Ascending aorta (tissue), 2 donors: ENCODE measurements at places on chromosomes 5 and 9.
A peak's percentile ranks its signal among the peaks of the same experiment; 100 is the strongest.

DNA sequence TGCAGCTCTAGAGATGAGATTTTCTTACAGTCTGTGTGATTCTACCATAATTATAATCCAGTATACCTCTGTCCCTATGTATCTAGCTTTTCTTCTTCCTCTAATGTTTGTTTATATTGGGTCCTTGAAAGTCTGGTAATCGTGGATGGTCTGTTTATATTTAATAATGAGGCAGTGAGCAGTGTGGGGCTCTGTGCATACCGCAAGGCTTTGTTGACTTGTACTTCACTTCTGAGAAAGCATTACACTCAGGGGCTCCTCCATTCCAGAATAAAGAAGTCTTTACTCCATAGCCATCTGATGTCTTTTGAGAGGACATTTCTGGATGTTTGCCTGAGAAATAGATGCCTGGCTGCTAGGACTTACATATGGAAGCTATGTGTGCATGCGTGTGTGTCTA lies 4.5 kb upstream of the MPDZ start:
- DNase-seq = no peak

GRCh38 chr5:135395451-135395850 lies 3.6 kb downstream of the MACROH2A1 start:
- no peak for DNase-seq

- no peak for DNase-seq
Measured at GRCh38 chr5:149633476-149634350, 52.4 kb downstream of the ARHGEF37 start.

GRCh38 chr9:128118472-128118857 lies 9.1 kb downstream of the PTGES2 start:
- DNase-seq = no peak

DNA sequence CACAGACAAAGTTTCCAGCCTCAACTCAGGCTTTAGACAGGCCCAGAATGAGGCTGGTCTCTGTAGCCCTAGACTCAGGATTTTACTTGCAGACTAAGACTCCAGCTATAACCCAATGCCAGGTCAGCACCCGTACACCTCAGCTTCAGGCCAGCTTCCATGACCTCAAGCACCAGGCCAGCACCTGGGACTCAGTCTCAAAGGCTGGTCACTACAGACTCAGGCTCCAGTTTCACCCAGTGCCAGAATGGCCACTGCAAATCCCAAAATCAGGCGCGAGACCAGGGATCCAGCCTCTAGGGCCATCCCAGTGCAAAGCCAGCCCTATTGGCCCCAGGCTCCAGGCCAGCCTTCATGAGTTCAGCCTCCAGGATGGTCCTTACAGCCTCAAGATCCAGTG lies 44.9 kb downstream of the C9 start:
- DNase-seq = no peak

DNA sequence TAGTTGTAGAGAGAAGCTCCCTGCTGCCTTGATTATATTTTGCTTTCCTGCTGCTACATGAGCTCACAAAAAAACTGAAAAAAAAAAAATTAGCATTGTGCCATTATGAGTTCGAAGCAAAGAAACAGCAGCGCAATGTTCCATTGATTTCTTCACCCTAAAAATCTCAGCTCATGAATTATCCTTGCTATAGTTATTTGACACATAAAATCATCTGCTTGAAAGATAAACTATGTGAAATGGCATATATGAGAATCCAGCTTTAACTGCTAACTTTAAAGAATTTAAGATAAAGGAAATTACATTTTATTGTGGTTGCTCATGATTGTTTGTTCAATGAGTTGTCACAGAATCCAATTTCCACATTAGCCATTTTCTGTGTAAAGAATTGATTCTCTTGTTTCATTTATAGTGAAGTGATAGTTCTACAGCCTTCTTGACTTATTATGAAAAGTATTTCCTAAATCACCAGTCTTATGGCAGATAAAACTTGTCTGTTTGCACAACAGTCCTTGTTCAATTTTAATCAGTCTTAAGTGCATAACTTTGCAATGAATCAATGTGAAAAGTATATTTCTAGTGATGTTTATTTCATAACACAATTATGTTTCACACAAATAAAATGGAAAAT lies 1275.0 kb upstream of the CDH9 start:
- no peak for DNase-seq

GRCh38 chr5:123929055-123929474 lies 417.1 kb downstream of the CSNK1G3 start:
- DNase-seq = no peak

DNA sequence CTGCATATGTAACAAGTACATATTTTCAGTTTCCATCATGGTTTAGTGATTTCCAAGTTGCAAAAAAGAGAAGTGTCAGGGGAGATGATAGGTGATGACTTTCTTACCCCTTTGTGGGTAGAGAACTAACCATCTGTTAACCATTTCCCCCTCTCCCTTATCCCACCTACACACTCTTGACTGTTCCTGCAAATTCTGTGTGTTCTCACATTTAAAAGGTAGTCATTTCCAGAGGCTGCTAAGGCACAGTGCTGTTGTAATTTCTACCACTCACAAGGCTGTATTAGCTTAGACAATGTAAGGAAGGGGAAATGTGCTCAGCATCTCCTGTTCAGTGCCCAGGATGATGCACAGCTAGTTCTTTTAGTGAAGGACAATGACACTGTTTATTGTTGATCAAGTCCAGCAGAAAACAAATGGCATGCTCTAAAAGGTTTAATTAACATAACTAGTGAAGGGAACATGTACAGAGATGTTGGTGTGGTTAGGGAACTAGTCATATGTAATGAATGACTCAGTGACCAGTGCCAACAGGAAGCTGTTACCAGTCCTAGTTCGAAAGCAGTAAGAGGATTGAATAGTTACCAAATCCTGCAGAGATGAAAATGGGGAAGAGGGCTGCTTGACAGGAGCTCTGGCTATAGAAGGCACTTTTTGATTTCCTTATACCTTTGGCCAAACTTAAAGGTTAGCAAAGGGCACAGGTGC lies 165.1 kb downstream of the PLK2 start:
- DNase-seq = no peak

- DNase-seq = no peak
Measured at GRCh38 chr9:130833031-130833990, 1.7 kb upstream of the ABL1 start.

GRCh38 chr9:113887436-113887835 lies 11.3 kb downstream of the ZNF618 start:
- no peak for DNase-seq

GRCh38 chr5:10576121-10576789 lies 12.4 kb downstream of the ANKRD33B start:
- DNase-seq = no peak

- DNase-seq = no peak
Measured at GRCh38 chr5:167509076-167509475, 782.4 kb upstream of the WWC1 start.

- DNase-seq = no peak
Measured at GRCh38 chr5:35373249-35373648, 143.0 kb upstream of the PRLR start.

- DNase-seq = peak; percentile 74
Measured at GRCh38 chr9:77177894-77178794, 810 bp downstream of the VPS13A start.

DNA sequence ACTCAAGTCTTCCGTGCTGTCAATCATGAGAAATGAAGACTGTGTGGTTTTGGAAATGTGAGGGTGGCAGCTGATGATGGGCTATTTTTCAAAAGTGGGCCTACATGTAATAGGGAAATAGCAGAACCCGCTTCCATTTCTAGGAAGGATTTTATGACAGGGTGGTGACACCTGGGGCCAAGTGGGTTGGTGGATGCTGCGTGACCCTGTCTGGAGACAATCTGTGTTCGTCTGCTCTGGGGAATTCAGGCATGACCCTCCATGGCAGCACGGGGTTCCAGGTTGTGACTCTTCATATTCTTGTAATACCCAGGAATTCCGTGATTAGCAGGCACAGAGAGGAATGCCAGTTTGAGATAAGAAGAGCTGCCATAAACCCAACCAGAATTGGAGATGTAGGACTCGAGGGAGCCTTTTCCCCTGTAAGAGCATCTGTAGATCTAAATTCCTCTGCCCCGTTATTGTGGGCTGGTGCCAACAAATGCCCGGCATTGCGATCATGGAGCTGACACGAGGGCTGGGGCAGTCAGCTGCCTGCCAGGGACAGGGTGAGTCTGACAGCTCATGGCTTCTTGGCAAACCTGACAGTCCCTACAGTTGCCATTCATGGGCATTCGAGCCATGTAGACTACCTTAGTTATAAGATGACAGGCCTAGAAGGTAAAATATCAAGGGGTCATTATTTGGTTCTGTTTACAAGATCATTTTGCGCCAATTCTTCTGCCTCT lies 279.7 kb downstream of the GADD45G start:
- DNase-seq = no peak
